ENCODE measurements at places on chromosomes 12 and 14. TPM values are rescaled to one million over a fixed set of nuclear protein-coding genes. Genes with fewer than 3 reads are reported as not detected.

- DNase-seq: no peak
Observed at GRCh38 chr14:47651337-47651736, 24.1 kb downstream of the MDGA2 start.

DNA sequence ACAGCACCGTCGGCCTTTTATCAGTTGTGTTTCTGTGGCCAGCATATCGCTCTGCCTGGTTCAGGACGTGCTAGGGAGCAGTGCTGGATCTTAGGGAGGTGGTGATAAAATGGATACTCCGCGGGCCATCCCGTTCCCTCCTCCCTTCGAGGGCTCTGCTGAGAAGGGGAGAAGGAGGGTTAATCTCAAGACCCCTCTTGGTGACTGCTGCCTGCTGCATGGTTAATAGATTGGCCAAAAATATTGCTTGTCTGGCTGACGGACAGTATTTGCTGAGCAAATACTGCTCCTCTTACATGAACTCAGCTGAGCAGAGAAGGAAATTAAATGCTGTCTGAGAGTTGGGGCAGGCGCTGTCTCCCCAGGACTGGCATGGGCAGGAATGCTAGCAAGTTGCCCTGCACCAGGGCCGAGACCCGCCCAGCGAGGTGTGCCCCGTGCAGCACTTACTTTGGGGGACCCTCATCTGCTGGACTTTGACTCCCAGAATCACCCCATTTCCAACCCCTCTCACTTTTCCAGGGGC lies 1.2 kb downstream of the FBRSL1 start:
- no peak for DNase-seq

DNA sequence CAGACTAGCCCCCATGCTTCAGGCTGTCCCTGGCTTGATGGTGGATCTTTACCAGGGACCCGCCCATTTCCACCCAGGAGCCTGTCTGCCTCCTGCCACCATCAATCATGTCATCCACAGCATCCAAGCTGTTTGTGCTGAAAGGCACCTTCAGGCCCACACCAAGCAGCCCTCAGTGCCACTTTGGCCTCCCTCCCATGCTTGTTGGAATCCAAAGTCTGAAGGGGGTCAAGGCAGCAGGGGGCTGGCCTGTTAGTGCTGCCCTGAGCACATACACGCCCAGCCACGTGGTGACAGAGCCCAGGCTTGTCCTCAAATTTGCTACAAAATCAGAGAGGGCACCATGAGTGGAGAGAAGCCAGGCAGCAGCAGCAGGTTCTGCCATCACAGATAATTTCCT lies 1146.8 kb downstream of the FSCB start:
- no peak for DNase-seq

DNA sequence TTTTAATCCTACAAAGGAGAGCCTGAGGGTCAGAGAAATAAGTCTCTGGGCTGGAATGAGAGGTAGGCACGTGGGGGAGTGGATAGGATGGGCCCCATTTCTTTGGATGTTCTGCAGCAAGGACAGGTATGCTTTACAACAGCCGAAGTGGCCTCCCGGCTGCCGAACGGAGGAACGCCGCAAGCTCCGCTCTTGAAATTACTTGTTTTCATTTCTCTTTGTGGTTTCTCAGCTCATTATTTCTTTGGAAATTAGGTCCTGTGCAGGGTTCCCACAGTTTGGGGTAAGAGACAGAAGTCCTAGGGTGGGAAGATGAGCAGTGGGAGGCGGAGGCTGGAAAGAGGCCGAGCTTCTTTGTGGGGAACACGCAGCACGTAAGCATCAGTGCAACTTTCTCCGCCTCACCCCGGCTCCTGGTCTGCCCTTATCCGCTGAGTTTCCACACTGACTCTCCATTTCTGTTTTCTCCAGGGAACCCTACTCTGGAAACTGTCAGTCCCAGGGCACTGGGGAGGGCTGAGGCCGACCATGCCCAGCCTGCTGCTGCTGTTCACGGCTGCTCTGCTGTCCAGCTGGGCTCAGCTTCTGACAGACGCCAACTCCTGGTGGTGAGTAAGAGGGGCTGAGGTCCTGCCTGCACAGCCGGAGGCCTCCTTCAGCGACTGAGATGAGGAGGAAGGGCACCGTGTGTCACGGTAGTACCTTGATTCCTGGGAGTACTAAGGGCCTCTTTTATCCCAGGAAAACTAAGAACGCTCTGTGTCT lies 2.0 kb downstream of the WNT5B start:
- no peak for DNase-seq

DNA sequence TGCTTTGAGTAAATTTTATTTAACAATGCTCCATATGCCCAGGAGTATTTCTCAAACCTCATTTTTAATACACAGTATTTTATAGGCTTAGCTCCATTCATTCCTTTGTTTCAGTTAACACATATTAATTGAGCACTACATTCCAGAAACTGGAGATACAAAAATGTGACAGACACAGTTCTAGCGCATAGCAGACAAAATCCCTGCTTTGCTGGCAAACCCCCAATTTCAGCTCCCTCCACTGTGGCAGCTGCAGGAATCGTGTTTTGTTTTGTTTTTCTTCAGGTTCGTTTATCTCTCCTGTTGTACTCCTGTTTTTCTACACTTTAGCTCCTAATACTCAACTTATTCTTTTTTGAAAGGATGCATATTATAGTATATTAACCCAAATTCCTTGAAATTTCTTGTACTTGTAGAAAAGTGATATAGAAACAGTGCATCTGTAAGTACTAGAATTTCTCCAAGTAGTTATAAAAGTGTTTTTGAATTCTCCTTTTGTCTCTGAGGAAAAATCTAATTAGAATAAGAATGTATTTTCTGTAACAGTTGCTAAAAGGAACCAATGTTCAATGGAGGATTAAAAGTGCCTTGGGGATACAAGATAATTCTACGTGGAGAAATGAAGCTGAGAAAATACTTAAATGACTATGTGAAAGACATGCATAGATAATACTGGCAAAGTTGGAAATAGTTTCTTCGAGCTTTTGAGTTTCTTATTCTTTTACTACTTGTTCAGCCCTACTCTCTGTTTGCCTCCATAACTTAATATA lies 6.4 kb upstream of the RAB21 start:
- DNase-seq: no peak

DNA sequence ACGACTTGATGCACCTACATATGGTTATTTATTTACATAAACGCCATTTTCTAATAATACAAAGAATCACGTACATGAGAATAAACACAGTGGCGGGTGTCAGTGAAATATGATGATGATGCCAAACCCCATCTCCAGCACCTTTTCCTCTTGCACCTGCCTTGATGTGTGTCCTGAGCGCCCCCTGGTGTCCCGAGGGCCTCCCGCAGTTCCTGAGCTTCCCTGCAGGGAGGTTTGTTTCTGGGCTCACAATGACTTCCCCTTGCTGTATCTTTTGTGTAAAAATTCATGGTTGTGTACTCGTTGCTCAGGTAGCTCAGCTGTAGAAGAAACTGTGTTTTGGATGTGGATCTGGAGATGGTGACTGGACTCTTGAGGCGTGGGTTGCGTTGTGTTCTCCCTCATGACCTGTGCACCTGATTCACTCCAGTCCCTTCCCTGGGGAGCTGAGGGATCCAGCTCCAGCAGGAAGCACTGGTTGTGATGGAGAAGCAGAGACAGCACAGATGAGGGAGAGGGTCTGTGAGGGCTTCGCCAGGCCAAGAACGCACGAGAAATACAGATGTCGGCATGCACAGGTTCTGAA lies 1037.8 kb downstream of the TMEM121 start:
- peak; percentile 69 for DNase-seq

- no peak for DNase-seq
Observed at GRCh38 chr14:60856111-60856510, 121.5 kb downstream of the MNAT1 start.

APOF gene
- total RNA-seq: not detected

CLEC1B gene
- total RNA-seq: not detected

MYF6 gene
- total RNA-seq: not detected
